GM12891 (cell line): ENCODE measurements at places on chromosomes 7 and 10.
A peak's percentile ranks its signal among the peaks of the same experiment; 100 is the strongest.

DNA sequence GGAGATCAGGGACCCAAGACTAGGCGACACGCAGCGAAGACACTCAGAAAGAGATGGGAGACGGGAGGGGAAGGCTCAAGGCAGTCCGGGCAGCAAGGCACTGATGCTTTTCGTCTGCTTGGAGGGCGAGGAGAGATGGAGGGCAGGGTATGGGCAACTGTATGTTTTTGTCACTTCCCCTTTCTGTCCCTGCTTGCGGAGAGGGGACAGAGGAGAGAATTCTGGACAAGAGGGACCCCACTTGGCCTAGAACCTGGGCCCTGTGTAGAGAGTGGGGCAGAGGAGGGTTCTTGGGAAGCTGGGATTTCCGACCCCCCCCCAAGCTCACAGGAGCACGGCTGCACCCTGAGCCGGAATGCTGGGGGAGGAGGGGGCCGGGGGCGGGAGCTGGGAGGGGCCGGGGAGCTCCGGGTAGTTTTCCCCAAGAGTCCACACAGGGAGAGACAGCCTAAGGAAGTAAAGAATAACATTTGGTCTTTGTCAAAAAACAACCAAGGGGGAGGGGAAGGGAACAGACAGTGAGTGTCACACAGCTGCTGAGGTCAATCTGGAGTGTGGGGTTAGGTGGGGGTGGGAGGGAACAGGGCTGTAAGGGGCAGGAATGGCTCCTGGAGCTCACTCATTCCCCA is 1.8 kb downstream of the LRCH4 start:
- no peak for DNase-seq

GRCh38 chr10:80540136-80540535 is 2.4 kb downstream of the SH2D4B start:
- DNase-seq, result no peak

- no peak for DNase-seq
Observed at GRCh38 chr10:95728526-95728925, 27.4 kb upstream of the ENTPD1 start.

- no peak for DNase-seq
Observed at GRCh38 chr7:7517754-7518153, 17.9 kb downstream of the COL28A1 start.

- DNase-seq, result no peak
Observed at GRCh38 chr10:104318810-104319741, 19.2 kb downstream of the ITPRIP start.

GRCh38 chr7:142581341-142581740 is 167.9 kb upstream of the PRSS1 start:
- DNase-seq, result peak; percentile 30

DNA sequence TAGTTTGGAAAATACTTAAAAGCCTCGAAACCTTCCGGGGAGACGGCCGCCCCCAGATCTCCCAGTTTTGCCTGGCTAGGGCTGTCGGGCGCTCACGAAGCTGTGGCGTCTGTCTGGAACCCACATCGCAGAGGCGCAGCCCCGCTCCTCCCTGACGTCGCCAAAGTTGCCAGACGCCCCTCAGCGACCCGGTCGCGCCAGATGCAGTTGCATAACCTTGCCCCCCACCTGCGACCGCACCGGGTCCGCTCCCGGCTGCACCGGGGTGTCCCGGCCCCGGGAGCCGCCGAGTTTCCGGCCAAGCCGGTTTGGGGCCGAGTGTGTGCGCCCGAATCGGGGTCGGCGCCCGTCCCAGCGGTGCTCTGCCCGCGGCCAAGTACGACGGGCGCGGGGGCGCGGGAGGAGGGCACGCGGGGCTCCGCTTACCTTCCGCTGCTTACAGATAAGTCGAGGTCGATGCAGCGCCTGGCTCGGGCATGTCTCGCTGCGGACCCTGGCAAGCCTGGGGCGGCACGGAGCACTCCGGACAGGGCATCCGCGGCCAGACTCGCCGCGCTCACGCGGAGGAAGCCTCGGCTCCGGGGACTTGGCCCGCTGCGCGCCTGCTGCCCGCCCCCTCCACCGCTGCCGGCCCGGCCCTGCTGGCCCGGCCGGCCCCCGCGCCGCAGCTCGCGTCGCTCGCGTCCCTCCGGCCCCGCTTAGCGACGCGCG is 665 bp downstream of the INSYN2A start:
- DNase-seq, result no peak

GRCh38 chr10:78451592-78451991 is 417.9 kb downstream of the RPS24 start:
- DNase-seq, result no peak

GRCh38 chr10:108901781-108902618 is 1021.3 kb downstream of the XPNPEP1 start:
- DNase-seq, result no peak

GRCh38 chr10:103199488-103199887 is 6.4 kb upstream of the NT5C2 start:
- DNase-seq, result no peak

- DNase-seq, result no peak
Observed at GRCh38 chr7:150964593-150965111, 13.5 kb downstream of the KCNH2 start.

- no peak for DNase-seq
Observed at GRCh38 chr7:40354711-40355110, 219.9 kb downstream of the SUGCT start.

GRCh38 chr7:123641901-123642300 is 13.8 kb upstream of the LMOD2 start:
- DNase-seq, result no peak

- no peak for DNase-seq
Observed at GRCh38 chr10:17808971-17809841, at the start of gene MRC1. MRC1 (plus strand) TSS chr10:17809348; CDS start chr10:17809466, 118 bp downstream.
